ENCODE measurements at places on chromosomes 1 and 21. TPM values are rescaled to one million over a fixed set of nuclear protein-coding genes. Genes with fewer than 3 reads are reported as not detected.

Gene SCAMP3
- total RNA-seq: 36.3 TPM

Gene CSMD2
- under 0.01 TPM for total RNA-seq

Gene IFNLR1
- not detected for total RNA-seq

Gene ILDR2
- total RNA-seq: 0.14 TPM

Gene PRKAA2
- total RNA-seq: 11.2 TPM

Gene SH2D1B
- total RNA-seq: not detected

Gene AKR7A2
- 41.1 TPM for total RNA-seq

Gene BPNT1
- total RNA-seq: 39.2 TPM

Gene SPRR2F
- not detected for total RNA-seq

Gene ADORA3
- 0.13 TPM for total RNA-seq

Gene UTS2
- not detected for total RNA-seq

Gene TCHH
- total RNA-seq: under 0.01 TPM

Gene CD48
- not detected for total RNA-seq

Gene SELENBP1
- 12.1 TPM for total RNA-seq

Gene CD46
- total RNA-seq: 214 TPM

Gene GBP2
- 38.4 TPM for total RNA-seq

Gene TGFBR3
- 16.9 TPM for total RNA-seq

Gene AKR7A3
- total RNA-seq: 0.40 TPM

Gene PYHIN1
- not detected for total RNA-seq

Gene SH3D21
- 2.8 TPM for total RNA-seq

Gene KIAA0040
- total RNA-seq: 34.4 TPM

Gene BROX
- 63.0 TPM for total RNA-seq

Gene CCDC28B
- 11.8 TPM for total RNA-seq

Gene CD1E
- total RNA-seq: not detected

Gene CRNN
- not detected for total RNA-seq
